ENCODE measurements at places on chromosomes 2 and 18.

- no peak for DNase-seq
These were observed 13.1 kb downstream of the MOCOS start for GRCh38 chr18:36200354-36200771.

GRCh38 chr2:132782176-132782783 lies 112.3 kb upstream of the LYPD1 start:
- DNase-seq, result no peak

- no peak for DNase-seq
These were observed 43.6 kb upstream of the IL1RL1 start for GRCh38 chr2:102267774-102268173.

DNA sequence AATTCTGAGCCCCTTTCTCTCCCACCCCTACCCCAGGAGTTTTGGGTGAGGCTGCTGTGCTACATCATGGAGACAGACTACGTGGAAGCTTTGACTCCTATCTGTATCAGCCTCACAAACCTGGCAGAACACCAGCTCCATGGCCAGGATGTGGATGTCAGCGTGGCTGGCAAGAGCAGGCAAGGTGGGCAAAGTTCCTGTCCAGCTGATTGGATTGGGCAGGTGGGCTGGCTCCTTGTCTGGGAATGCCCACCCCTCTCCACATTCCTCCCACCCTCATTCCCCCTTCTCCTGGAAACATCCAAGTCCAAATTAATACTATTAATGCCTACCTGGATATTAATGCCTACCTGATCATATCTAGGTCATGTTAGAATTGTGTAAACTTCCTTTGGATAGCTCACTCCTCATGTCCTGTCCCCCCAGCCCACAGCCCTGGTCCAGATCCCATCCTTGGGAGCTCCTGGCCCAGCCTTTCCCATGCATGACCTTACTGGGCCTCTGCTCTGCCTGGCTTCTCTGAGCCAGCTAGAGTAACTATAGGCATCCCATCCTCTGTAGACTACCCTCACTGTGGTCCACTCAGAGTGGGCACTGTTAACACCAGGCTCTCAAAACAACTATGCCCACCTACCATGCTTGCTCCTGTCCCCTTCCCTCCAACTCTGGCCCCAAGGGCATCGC lies 24.1 kb downstream of the MROH2A start:
- no peak for DNase-seq

- DNase-seq, result no peak
These were observed 72.7 kb upstream of the ZCCHC2 start for GRCh38 chr18:62450175-62450545.

DNA sequence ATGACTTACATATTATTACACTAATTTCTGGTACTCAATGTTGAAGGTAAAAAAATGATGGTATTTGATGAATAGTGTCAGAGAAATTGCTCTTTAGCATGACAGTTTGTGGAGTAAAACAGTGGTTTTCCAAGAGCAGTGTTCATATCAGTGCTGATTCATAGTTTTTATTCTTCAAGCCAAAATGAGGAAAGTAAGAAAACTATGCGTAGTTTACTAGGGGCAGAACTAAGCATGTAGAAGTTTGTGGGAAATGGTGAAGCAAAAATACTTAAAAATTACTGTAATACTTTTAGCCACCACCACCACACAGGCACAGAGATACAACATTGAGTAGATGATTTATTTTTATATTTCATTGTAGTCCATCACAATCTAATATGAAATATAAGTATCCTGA lies 137.3 kb downstream of the ZNF804A start:
- no peak for DNase-seq

- peak; percentile 44 for DNase-seq
These were observed 152.3 kb downstream of the PRPF40A start for GRCh38 chr2:152564754-152565551.

- DNase-seq, result no peak
These were observed 60.6 kb downstream of the ZEB2 start for GRCh38 chr2:144459286-144459685.

- DNase-seq, result no peak
These were observed 138.3 kb downstream of the CDH20 start for GRCh38 chr18:61471541-61471940.

DNA sequence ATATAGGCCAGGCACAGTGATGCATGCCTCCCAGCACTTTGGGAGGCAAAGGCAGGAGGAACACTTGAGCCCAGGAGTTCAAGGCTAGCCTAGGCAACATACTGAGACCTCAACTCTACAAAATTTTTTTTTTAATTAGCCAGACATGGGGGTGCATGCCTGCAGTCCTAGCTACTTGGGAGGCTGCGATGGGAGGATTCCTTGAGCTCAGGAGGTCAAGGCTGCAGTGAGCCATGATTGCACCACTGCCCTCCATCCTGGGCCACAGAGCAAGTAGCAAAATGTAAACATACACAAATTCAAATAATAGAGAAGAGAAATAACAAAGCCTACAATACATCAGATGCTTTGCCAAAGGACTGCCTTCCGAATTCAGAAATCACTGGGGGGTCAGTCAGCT lies 7.0 kb upstream of the SP3 start:
- DNase-seq, result no peak

DNA sequence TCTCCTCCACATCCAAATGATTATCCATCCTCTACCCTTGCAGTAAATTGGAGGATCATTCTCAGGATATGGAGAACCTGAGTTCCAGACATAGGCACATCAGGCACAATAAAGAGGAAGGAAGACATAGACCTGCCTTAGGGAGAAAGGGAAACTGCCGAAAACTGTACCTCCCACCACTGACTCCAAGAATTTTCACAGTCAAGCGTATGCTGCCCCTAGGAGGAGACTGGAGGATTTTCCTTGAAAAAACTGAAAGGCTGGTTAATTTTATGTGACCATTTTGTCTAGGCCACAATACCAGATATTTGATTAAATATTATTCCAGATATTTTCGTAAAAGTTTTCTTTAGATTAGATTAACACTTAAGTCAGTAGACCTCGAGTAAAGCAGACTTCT lies 638.5 kb upstream of the PKDCC start:
- DNase-seq, result no peak

GRCh38 chr18:43141208-43141607 lies 25.7 kb upstream of the RIT2 start:
- no peak for DNase-seq

DNA sequence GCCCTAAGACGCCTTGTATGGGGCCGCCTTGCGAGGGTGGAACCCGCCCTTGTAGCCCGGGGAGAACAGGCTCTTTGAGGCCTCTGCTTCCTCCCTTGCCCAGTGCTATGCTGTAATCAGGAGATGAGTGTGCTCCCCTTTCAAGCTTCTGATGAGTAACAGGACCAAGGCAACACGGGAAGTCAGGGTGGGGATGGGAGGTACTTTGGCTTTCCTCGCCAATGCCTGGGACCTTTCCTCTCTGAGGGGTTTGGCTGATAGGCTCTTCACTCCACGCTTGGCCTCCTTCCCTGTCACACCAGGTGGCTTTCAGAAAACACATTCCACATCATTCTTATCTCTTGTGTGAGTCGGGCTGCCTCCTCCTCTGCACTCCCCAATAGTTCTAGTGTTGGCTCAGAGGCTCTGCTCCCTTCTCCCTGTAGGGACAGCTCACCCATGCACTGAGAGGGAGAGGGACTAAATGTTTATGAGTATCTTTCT lies 223.7 kb upstream of the TRIB2 start:
- peak; percentile 78 for DNase-seq

DNA sequence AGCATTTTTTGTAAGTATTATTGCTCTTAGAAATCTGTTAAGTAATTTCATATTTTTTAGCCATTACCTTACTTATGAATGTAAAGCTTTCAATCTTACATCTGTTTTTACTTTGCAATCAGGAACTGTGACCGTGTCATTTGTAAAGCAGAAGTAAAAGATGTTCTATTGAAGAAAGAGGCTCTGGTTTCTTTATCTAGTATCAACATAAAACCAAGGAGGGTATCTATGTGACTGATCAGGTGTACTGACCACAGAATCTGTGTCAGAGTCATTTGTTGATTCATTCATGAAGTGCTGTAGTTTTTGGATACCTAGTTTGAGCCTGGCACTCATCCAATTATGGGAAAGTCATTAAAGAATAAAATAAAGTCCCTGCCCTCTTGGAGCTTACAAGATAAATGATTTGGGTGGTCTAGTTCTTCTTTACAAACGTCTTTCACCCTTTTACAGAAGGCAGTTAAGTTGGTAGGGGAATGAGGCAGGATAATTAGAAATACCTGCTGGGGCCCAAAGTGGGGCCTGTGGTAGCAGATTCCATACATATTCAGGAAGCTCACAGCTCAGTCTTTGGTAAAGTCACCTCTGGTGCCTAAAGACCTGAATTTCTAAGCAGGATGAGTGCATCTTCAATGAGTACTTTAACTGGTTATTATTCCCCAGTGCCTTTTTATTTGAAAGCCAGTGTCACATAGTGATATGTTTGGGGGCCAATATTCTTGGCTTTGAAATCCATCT lies 260.6 kb upstream of the NT5C1B start:
- DNase-seq, result peak; percentile 3

GRCh38 chr2:165536851-165537499 lies 67.5 kb downstream of the CSRNP3 start:
- no peak for DNase-seq

GRCh38 chr18:23225503-23225902 lies 90.2 kb downstream of the CABLES1 start:
- DNase-seq, result no peak

GRCh38 chr2:199911877-199912161 lies 726 bp downstream of the C2orf69 start:
- DNase-seq, result no peak

All from activated CD4-positive, alpha-beta T cell treated with anti-CD3 and anti-CD28 coated beads, Interleukin-2, Interleukin-6, amounts not matched to agents 100 ng/mL and 50 ng/mL, durations not matched to agents 16 hours and 8 hours (primary cell).